BE2C (cell line): ENCODE measurements at places on chromosomes 3 and 15.

DNA sequence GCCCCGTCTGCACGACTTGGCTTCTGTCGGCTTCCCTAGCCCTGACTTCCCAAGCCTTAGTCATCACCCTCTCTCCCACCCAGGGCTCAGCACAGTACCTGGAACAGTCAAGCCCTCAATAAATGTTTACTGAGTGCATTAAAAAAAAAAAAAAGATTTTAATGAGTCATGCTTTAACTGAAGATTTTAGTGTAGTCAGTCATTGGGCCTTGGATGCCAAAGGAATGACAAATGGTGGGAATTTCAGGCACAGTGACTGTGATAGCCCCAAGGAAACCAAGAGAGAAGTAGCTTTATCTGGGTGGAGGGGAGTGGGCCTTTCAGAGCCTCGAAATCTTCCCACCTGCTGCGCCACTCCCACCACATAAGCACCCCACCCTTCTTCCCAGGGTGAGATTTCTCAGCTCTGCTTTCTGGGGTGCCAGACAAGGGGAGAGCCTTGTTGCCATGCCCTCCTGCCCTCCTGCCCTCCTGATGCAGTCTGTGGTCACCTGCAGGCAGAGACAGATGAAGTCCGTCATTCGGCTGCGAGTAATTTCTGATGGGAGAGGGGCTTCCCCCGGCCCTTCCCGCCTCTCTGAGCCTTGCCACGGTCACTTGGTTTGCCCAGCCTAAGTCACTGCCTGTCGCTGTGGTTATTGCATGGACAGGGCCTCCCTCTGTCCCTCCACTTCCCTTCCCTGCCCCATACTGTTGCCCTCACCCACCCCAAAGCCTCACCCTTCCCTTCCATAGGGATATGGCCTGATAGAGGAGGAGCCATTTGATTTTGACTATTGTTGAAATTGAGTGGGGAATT, 41.8 kb downstream of the SMAD3 start:
- peak; percentile 28 for DNase-seq

GRCh38 chr3:189289251-189289650, 117.5 kb downstream of the TPRG1 start:
- DNase-seq, result no peak

- no peak for DNase-seq
Observed at GRCh38 chr3:159210336-159210735, 408.5 kb downstream of the MFSD1 start.

DNA sequence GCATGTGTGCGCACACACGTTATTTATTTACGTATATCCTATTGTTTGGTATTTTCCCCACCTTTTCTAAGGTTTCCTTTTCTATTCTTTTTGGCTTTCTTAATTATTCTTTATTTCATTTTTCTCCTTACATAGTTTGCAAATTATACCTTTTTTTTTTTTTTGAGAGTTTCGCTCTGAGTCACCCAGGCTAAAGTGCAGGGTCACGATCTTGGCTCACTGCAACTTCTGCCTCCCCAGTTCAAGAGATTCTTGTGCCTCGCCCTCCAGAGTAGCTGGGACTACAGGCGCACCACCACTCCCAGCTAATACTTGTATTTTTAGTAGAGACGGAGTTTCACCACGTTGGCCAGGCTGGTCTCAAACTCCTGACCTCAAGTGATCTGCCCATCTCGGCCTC, 20.0 kb upstream of the CILP start:
- DNase-seq, result no peak

GRCh38 chr15:51092480-51093040, 2.1 kb downstream of the TNFAIP8L3 start:
- no peak for DNase-seq

DNA sequence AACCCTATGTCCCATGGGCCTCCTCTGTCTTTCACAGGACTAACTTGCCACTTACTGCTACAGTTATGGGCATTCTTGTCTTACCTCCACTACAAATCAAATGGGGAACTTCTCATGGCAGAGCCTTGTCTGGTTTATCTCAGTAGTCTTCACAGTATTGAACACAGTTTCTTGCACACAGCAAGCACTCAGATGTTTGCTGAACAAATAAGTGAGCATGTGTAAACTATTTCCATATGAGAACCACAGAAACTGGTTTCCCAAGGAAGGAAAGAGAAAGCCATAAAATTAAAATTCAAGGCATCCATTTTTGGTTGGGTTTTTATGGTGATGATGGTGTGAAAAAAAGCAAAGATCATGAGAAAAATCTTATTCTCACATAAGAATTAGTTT, 189.2 kb downstream of the MEX3B start:
- DNase-seq, result no peak

DNA sequence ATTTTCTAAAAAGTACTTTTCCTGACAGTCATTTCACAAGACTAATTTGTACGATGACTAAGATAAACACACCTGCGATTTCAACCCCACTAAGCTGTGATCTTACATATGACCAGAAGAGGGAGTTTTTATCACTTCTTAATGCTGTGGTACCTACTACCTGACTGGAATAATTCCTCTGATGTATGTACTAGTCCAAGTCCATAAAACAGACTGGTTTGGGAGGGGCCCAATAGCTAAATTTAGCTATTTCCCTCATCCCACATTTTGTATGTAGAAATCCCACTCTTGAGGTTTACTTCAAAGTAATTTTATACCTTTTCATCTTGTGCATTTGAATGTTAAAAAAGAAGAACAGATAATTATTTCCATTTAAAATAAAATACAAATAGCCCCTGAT, 49.7 kb upstream of the SCAANT1 start:
- no peak for DNase-seq

GRCh38 chr15:91412138-91412928, 312.3 kb downstream of the SV2B start:
- DNase-seq, result no peak

DNA sequence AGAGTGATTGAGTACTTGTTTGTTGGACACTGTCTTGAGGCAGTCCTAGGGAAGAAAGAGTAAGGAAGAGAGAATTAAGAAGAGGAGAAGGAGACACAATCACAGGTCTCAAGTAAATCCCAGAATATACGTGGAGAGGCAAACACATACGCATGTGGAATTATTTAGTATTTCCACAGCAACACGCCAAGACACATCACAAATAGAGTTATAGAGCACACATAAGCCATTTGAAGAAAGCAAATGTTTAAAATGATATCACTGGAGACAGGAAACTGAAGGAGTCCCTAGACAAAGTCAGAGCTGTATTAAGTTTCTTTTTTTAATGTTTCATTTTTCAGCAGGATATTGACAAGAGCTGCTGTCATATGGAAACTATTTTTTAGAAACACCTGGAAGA, 206.1 kb upstream of the LRIG1 start:
- DNase-seq, result no peak

GRCh38 chr15:59396211-59396610, 23.5 kb upstream of the MYO1E start:
- DNase-seq, result no peak

DNA sequence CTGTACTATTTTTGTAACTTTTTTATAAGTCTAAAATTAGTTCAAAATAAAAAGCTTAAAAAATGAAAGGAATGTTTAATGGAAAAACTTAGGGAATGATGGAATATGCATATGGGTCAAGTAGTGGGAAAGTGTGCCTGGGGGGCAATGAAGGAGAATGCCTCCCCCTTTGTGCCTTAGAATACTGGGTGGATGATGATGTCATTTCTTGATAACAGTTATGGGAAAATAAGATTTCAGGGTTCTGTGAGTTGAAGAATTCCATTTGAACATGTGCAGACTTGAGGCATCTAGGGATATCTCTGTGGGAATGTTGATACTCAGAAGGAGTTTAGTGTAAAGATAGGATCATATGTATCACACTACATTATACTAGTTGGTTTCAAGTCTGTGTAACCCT, 13.8 kb downstream of the WDR93 start:
- DNase-seq, result no peak

DNA sequence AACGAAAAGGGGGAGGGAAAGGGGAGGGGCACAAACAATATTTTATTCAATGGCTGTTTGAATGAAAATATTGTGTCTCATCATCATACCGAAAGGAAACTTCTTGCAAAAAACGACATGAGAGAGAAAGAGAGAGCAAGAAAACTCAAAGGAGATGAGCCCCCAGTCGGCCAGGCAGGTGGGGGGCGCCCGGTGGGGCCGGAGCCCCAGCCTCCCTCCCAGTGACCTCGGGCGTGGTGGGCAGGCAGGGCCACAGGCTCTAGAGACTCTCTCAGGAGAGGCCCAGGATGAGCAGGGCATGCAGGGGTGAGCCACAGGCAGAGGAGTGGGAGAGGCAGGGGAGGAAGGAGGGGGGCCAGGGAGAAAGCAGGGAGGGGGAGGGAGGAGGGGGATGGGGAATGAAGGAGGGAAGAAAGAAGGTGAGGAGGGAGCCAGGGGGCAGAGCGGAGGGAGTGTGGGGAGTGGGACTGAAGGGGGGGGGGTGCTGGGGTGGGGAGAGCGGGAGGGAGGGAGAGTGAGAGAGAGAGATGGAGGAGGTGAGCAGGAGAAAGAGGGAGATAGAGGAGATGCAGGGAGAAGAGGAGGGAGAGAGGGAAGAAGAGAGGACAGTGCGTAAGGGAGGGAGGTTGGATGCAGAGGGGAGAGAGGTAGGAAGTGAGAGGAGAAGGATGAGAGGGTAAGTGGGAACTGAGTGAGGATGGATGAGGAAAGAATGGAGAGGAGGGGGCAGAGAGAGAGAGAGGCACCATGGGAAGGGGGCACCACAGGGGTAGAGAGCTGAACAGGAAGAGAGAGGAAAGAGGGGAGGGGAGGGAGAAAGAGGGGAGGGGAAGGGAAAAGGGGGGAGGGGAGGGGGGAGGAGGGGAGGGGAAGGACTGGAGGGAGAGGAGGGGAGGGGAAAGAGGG, 14.1 kb upstream of the TMEM115 start:
- DNase-seq, result no peak

GRCh38 chr3:123193448-123194101, 8.2 kb upstream of the SEC22A start:
- DNase-seq, result no peak

DNA sequence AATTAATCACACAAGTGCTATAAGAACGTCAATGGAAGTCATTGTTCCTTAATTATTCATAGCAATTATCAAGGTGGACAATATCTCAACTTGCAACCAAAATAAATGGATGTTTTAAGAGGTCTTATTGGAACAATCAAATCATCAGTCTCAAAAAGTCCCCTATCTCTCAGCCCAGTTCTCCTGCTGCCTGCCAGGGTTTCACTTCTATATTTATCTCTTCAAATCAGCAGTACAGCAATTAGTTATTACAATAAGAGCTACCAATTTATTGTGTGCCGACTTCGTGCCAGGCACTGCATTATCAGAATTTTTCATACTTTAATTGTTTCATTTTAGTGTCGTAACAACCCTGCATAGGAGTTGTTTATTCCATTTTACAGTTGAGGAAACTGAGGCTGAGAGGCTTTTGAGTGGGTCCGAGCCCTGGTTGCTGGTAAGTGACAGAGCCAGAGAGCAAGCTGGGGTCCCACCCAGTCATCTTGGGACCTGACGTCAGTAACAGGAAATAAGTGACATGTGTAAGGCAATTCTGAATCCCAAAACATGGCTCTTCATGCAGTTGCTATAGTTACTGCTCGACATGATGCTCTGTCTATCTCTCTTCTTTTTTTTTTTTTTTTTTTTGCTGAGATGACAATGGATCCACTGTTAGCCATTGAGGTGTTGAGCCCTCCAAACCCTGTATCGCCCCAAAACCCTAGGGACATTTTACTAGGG, 8.8 kb upstream of the KCTD6 start:
- no peak for DNase-seq

DNA sequence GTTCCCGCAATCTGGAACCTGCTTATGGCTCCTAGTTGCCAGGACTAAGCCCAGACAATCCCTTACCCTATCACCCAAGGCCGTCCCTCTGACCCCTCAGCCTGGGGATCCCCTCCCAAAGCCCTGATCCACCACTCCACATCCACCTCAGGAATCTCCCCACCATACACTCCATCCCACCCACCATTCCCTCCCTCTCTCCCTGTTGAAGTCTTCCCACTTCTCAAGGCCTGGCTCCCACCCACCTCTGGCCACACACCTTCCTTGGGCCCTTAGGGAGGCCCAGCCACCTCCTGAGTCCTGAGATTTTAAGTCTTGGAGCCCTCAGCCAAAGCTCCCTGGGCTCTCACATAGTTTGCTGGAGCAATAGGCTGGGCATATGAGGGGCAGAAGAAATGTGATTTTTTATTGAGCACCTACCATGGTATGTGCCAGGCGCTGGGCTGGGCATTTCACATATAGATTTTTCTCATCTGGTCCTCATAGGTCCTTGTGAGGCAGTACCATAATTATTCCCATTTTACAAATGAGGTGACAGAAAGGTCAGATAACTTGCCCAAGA, 48.1 kb downstream of the HCN4 start:
- DNase-seq, result no peak

- DNase-seq, result no peak
Observed at GRCh38 chr3:40456279-40456939, 730 bp upstream of the RPL14 start.

DNA sequence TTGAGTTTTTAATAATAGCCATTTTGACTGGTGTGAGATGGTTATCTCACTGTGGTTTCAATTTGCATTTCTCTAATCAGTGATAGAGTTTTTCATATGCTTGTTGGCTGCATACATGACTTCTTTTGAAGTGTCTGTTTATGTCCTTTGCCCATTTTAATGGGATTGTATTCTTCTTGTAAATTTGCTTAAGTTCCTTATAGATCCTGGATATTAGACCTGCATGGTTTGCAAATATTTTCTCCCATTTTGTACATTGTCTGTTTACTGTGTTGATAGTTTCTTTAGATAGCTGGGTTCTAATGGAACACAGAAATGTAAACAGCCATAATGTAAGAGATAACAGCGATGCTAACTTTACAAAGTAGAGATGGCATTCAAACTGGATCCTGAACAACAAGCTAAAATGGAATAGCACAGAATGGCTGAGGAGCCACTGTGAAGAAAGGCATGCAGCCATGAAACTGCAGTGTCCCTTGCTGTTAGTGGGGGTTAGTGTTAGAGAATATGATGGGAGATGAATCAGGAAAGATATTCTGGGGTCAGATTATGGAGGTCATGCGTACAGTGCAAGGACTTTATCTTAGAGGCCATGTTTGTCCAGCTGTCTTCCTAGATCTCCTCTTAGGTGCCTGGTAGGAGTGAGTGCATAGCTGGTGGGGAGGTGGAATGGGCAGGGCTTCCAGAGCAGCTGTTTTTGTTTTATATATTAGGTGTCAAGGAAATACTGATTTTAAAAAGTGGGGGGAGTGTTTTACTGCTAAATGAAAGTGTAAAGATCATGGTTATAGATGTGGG, 48.1 kb downstream of the BBS4 start:
- DNase-seq, result no peak

- DNase-seq, result no peak
Observed at GRCh38 chr15:28093752-28094535, 5.2 kb downstream of the OCA2 start.

- DNase-seq, result no peak
Observed at GRCh38 chr3:134656211-134656800, 5.5 kb upstream of the KY start.
